ENCODE measurements at places on chromosomes 6 and 20.

GRCh38 chr6:3423439-3424184 lies 33.2 kb downstream of the SLC22A23 start:
- no peak for DNase-seq

DNA sequence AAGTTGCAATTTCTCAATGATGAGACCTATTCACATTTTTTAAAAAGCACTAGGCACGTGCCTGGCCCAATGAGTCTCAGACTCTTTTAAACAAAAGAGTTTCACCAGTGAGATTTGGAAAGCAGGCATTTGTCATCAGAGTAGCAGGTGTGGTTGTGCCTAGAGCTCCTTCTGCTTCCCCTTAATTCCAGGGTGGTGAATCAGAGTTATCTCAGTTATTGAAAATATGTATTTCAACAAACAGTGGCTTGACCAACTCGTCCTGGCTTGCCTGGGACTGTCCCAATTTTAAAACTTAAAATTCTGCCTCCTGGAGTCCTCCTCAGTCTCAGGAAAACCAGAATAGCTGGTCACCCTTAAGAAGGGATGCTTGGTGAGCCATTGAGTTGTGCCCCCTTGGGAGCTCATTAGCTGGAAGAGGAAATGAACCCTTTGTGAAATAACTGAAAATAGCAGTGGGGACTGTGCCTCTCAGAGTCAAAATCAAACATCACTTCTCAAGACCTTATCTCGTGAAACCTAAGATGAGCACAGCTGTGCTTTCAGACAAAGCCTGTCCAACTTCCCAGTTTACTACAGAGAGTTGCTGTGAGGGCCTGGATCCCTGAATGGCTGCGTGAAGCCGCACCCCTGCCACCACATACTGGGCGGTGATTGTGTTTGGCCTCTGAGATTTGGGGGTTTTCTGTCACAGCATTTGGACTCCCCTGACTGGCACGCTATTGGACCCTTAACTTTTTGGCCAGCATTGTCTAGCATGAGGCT lies 116.3 kb downstream of the ANKRD60 start:
- peak; percentile 46 for DNase-seq

DNA sequence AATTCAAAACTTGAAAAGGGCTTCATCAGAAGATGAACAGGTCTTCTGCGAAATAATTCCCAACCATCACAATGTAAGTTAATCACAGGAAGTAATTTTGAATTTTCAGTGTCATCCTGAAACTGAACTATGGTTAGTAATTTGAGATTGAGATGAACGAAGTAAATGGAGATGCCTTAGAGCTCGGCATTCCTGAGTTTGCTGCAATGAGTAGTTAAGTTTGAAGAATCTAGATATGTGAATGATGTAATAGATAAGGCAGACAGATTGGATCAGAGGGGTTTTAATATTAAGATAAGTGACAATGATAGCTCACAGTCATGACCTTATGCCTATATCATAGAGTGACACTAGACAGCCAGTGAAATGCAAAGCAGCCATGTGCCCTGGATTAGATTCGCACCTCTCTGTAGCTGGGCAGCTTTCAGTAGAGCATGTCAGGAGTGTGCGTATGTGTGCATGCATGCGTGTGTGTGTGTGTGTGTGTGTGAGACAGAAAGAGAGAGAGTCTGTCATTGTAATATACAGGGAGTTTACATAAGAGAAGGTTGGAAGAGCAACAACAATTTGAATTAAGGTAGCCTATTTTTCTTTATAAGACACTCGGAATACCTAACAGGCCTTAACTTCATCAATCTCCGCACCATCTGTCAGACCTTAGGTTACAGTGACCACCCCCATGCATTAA lies 233.0 kb downstream of the GMPR start:
- DNase-seq: no peak

DNA sequence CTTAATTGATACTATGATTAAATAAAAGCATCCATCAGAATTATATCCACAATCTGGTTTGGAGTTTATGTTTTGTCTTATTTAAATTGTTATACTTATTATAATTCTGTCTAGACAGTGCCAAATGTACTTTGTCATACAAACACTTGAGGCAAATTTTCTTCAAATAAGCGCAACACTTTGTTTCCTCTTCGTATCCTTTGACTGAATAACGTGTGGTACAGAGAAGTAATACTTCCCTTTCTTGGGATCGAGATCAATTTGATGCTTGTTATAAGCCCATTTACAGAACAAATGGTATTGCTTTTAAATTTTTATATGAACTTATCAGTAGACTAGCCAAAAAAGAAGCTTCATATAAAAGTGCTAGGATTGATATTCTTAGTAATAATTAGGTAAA lies 111.0 kb downstream of the ATG5 start:
- no peak for DNase-seq

DNA sequence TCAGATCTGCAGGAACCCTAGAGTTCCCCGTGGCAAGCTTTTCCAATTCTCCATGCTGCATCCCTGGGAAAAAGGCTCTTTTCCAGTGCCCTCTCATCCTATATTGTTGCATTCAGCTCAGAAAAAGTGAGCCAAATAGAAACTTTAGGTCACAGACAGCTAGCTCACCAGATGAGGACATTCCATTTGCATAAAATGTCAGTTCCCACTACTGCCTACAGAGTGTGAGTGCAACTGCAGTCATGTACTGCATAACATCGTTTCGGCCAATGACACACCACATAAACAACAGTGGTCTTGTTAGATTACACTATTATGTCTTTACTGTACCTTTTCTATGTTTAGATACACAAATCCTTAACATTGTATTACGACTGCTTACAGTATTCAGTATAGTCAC lies 8.6 kb downstream of the HS3ST5 start:
- no peak for DNase-seq

GRCh38 chr6:35240838-35241801 lies 18.4 kb upstream of the ZNF76 start:
- peak; percentile 37 for DNase-seq

GRCh38 chr6:23630726-23631635 lies 495.0 kb upstream of the NRSN1 start:
- DNase-seq: no peak

DNA sequence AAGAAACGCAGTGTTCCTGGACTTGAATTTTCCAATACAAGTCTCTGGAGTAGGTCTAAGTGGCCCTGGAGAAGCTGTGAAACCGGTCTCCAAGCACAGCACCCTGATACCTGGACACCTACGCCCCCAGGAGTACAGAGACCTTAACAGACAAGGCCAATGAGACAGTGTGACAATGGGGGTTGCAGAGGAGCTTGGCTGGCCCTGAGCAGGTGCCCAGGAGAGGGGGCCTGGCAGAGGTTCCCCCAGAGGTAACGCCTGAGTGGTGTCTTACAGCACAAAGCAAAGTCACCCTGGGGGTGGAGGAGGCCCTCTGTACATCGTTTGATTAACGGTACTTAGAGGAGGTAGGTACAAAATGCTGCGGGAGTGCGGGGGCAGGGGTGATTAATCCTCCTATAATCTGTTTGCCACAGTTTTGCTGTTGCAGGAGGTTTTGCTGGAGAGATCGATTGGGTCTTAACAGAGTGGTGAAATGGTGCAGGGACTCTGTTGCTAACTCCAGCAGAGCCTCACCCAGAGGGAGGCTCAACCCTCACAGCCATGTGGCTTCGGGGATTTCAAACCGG lies 37.3 kb upstream of the APCDD1L start:
- DNase-seq: no peak

DNA sequence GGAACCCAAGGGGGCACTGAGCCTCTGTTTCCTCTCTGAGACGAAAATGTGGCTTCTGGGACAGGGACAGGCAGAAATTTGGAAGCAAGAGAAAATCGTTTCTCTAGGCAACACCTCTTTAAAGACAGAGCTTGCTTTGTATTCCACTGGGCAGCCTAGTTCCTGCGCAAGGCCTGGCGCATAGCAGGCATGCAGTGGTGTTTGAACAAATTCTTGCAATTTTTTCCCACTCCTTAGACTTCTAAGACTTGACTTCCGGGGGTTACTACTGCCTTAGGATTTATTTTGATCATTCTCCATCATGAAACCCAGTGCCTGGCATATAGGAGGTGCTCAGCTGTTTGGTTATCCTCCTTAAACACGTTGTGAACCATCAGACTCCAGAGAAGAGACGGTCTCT lies 249.0 kb upstream of the KCNG1 start:
- no peak for DNase-seq

DNA sequence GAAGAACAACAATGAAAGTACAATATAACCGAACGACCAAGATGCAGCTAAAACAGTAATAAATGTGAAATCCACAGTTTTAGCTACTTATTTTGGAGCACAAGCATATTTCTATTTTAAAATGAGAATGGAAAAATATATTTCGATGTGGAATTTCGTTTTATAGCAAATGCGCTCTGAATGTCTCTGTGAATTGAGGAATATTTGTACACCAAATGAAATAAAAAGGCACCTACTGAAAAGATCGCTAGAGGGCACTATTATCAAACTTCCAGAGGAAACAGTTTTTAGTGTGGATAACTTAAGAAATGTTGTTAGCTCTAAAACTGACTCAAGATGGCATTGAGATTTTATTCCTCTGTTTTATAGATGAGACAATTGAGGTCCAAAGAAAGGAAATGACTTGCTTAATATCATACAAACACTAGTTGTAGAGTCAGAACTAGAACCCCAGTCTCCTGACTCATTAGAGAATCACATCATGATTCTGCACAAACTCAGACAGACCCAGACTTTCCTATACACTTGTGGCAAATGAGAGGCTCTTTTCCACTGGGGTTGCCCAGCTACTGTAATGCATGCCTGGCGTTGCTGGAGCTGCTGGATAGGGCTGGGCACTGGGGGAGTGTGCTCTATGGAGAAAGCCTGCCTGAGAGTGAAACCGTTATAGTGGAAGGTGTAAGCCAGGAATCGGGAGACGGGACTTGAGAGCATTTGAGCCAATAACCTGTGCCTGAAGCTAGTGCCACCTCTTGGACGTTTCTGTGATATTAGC lies 51.9 kb downstream of the GCLC start:
- DNase-seq: peak; percentile 58

- no peak for DNase-seq
These were observed 144.7 kb downstream of the ALDH8A1 start for GRCh38 chr6:134805168-134805567.

DNA sequence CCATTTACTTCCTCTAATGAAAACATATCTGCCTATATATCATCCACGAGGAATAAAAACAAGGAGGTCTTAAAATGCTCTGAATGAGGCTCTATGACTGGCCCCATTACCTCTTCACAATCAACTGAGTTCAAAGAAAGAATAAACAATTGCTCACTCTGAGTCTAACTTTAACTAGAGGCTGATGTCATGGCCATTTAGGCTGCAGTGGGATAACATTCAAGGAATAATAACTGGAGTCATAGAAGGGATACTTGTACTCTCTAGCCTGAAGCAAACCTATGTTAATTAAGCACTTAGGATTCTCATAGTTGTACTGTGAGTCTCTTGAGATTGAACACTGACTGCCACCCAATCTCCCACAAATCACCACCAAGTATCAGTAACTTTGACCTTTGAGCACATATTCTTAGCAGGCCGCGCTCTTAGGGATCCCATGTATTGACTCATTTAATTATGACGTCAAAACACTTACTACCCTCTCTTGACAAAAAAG lies 70.2 kb downstream of the PERP start:
- peak; percentile 53 for DNase-seq

DNA sequence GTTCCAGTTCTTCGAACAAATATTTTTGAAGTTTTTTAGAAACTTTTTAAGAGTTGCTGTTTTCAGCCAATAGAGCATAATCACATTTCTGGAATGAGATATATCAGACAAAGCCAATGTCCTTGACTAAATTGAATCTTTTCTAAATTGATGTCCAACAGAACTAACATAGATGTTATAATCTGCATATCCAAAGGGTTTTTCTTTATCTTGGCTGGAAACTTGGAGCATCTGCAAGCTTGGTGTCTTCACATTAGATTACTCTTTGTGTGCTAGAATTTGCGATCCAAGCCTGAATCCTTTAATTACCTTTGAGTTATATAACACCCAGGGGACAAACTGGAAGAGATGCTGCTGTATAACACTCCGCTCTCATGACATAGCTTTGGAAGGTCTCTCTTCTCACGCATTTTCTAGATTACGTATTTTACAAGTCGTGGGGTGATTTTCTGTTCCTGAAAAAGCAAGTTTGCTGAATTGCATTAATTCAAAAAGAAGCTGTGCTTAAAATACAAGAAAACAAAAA lies 64.4 kb upstream of the FUCA2 start:
- no peak for DNase-seq

GRCh38 chr20:45059022-45059728 lies 41.8 kb downstream of the KCNS1 start:
- peak; percentile 57 for DNase-seq

DNA sequence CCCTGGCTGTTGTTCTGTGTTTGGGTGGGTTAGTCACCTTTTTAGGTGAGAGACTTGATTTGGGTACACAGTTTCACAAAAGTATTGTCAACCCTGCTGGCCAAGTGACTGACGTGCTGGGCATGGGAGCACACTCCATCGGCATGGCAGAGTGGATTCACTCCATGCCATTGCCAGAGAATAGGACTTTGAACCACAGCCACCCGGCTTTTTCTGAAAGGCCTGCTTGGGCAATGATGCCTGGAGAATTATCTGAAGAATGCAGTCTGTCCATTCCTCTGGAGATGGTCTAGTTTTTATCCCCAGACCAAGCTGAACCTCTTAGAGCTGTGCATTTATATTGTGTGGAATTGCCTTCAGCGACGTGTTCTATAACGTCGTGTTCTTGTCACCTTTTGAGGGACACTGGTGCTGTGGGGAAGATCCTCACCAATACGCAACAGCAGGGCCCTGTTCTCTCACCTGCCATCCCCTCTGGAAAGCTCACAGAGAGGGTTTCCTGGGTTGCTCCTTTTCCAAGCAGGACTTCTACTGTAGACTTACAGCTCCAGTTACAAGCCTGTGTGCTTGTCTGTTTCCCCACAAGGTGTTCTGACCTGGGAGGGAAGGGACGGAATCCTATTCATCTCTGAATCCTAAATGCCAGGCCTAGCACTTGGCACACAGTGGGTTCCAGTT lies 183.4 kb upstream of the AKAP12 start:
- no peak for DNase-seq

GRCh38 chr20:63567386-63568169 lies 6.5 kb downstream of the HELZ2 start:
- no peak for DNase-seq

- DNase-seq: peak; percentile 76
These were observed 435 bp downstream of the DLK2 start for GRCh38 chr6:43454696-43455530.

DNA sequence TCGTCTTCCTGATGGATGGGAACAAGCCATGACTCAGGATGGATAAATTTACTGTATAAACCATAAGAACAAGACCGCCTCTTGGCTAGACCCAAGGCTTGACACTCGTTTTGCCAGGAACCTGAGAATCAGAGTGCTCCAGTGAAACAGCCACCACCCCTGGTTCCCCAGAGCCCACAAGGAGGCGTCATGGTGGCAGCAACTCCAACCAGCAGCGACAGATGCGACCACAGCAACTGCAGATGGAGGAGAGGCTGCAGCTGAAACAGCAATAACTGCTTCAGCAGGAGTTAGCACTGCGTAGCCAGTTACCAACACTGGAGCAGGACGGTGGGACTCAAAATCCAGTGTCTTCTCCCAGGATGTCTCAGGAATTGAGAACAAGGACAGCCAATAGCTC lies 100.9 kb upstream of the SAMD5 start:
- DNase-seq: no peak
